AG10803 (cell line): ENCODE measurements at places on chromosomes 13 and 19.

GRCh38 chr13:36146511-36147269 lies 15.5 kb upstream of the DCLK1 start:
- no peak for DNase-seq

- no peak for DNase-seq
Measured at GRCh38 chr19:14430712-14431111, 2.4 kb upstream of the PKN1 start.

DNA sequence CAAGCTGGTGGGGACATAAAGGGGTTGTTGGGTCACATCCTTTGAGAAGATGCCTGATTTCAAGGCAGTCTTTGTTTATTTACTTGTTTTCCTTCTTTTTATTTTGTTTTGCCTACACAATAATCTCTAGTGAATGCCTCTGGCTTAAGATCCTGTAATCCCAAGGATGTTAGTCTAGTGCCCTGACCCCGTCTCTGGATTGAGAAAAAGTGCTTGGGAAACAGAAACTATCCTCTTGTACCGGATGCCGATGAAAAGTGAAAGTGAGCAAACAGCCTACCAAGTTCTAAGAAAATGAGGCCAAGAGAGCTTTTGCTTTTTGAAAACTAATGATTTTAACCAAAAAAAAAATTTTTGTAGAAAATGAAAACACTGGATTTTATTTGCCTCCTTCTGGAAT lies 42.1 kb upstream of the C1QTNF9 start:
- DNase-seq, result peak; percentile 52

- DNase-seq, result peak; percentile 31
Measured at GRCh38 chr13:42880056-42880605, 98.7 kb downstream of the FAM216B start.

DNA sequence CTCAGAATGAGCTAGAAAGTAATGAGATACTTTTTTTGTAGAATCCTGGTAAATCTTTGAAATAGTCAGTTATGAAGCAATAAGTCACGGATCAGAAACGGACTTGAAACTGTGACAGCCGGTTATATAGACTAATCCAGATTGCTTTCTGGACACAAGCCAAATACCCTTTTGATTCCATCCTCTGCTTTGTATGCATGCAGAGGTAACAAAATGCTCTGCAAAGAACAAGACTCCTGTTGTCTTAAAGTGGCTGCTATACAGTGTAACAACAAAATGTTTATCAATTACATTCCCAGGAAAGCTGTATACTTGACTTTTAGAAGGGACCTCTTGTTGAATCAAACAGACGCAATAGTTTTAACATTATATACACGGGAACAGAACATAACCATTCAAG lies 66.5 kb upstream of the STARD13 start:
- DNase-seq, result no peak

DNA sequence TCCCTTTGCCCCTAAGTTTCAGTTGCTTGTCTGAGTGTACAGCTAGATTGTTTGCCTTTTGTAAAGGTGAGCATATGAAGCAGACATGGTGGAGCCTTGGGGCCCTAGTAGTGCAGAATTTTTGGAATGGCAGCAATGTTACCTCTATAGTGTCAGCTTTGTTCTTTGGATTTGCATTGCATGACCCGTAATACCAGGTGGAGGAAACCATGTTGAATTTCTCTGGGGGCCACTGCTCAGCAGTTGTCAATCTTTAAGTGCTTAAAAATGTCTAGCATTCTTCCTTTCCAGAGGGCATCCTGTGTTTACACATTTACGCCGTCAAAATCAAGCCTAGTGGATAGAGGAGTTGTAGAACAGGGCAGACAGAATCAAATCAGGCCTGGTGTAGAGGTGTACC lies 303.3 kb downstream of the ATP8A2 start:
- no peak for DNase-seq

- no peak for DNase-seq
Measured at GRCh38 chr13:33696530-33696929, 121.4 kb upstream of the RFC3 start.

DNA sequence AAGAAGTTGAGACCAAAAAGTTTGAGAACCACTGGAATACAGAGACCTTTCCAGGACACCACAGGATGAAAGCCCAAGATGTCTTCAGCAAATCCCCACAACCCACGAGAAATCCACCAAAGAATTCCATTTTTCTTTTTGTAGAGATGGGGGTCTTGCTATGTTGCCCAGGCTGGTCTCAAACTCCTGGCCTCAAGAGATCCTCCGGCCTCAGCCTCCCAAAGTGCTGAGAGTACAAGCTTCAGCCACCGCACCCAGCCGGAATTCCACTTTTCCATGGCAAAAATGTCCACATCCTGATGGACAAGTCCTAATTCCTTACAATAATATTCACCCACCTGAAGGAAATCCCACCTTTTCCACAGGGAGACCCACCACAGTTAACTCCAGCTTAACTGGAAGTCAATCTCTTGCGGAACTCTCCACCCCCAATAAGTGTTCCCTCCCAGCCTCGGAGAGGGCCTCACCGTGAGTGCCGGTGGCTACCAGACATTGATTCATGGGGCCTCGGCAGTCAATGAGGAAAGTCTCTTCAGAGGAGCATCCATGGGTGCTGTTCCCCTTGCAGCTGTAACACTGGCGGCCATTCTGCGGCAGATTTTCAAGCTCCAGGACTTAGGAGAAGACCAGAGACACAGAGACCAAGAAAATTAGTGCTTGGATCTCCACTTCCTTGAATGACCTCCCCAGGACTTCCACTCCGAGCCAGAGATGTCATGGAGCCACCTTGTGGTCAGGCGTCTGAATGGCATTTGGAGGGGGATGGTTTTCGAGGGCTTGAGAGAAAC lies 12.3 kb upstream of the CADM4 start:
- peak; percentile 58 for DNase-seq

DNA sequence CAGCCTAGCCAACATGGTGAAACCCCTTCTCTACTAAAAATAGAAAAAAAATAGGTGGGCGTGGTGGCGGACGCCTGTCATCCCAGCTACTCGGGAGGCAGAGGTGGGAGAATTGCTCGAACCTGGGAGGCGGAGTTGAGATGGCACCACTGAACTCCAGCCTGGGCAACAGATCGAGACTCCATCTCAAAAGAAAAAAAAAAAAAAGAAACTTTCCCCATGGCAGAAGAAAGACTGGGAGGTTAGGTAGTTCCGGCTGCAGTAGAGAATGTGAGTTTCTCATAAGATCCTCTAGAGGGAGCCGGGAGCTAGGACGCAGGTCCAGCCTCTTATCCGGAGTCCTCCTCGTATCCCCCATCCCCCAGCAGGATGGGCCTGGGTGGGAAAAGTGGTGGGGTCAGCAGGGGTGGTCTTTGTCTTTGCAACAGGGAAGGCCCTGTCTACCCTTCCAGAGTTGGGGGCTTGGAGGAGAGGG lies 13.2 kb upstream of the CREB3L3 start:
- DNase-seq, result peak; percentile 69

- DNase-seq, result no peak
Measured at GRCh38 chr13:72379581-72379980, 347.8 kb downstream of the MZT1 start.

- peak; percentile 72 for DNase-seq
Measured at GRCh38 chr13:52695856-52696255, 43.2 kb downstream of the SUGT1 start.

DNA sequence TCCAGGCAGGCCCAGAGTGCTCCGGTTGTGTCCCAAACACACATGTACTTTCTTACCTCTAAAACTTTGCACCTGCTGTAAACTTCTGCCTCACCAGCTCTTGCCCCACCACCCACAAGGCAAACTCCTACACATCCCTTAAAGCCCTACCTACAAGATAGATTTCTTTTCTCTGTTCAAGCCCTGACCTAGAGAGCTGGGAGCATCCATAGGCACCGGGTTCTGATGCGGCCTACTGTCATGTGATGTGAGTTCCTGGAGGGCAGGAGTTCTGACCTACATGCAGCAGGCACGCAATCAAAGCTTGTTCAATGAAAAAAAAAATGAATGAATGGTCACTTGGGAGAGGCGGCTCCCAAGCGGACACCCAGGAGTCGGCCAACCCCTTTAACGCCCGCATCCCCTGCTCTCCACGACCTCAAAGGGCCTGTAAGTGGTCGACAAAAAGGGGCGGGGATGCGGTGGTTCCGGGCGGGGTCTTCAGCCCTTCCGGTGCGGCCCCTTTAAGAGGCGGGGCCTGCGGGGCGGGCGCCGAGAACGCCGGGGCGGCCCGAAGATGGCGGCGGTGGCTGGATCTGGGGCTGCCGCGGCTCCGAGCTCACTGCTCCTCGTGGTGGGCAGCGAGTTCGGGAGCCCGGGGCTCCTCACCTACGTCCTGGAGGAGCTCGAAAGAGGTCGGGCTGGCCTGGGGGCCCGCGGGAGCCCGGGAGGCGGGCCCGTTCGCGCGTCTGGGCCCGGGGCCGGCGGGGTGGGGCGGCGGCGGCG lies at the start of gene MAP1S:
TSS of gene MAP1S (plus strand) at position 534 of the 765 bp plus-strand sequence. CDS start at position 557, 23 bp downstream.
- DNase-seq, result peak; percentile 38

- no peak for DNase-seq
Measured at GRCh38 chr19:55611300-55611982, 6.0 kb downstream of the ZNF865 start.

- DNase-seq, result no peak
Measured at GRCh38 chr19:31543456-31543855, 194.2 kb upstream of the TSHZ3 start.

GRCh38 chr19:47106821-47107201 lies 6.8 kb downstream of the ZC3H4 start:
- DNase-seq, result peak; percentile 49

GRCh38 chr19:47531640-47532387 lies 17.0 kb upstream of the NAPA start:
- DNase-seq, result no peak

GRCh38 chr13:61873717-61874116 lies 458.1 kb upstream of the PCDH20 start:
- DNase-seq, result no peak

DNA sequence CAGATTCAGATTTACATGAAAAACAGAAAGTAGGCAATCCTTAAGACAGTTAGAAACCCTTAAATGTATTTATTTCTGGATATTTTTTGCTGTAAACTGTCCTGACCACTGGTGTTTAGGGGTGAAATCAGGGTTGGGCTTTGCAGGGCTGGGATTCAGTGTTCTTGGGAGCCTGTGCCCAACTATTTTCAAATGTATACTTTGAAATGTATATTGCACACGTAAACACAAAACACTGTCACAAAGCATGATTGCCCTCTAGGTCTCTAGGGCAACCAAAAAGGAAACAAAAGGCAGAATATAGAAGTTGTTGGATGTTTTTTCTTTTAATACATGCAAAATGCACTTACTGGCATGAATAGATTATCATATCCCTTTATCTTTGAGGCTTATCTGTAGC lies 1185.4 kb downstream of the DIAPH3 start:
- DNase-seq, result no peak

DNA sequence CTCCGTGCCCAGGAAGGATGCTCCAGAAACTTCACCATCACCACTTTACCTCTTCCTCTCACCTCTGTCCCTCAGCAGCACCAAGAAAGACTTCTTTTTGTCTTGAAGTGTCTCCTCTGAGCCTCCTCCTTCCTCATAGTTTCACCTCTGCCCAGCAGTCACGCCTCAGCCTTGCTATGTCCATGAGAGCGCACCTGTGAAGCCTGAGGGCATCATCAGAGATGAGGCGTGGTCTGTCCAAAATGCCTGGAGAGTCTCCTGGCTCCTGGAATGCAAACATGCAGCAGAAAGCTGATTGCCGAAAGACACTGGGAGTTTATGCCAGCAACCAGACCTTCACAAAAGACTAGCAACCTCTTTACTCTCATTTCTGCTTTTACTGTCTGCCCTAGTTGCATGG lies 336.6 kb downstream of the TEX29 start:
- no peak for DNase-seq

- no peak for DNase-seq
Measured at GRCh38 chr13:95822303-95822702, 145.4 kb downstream of the DNAJC3 start.

GRCh38 chr19:12773571-12773970 lies 1.8 kb downstream of the HOOK2 start:
- DNase-seq, result peak; percentile 71

DNA sequence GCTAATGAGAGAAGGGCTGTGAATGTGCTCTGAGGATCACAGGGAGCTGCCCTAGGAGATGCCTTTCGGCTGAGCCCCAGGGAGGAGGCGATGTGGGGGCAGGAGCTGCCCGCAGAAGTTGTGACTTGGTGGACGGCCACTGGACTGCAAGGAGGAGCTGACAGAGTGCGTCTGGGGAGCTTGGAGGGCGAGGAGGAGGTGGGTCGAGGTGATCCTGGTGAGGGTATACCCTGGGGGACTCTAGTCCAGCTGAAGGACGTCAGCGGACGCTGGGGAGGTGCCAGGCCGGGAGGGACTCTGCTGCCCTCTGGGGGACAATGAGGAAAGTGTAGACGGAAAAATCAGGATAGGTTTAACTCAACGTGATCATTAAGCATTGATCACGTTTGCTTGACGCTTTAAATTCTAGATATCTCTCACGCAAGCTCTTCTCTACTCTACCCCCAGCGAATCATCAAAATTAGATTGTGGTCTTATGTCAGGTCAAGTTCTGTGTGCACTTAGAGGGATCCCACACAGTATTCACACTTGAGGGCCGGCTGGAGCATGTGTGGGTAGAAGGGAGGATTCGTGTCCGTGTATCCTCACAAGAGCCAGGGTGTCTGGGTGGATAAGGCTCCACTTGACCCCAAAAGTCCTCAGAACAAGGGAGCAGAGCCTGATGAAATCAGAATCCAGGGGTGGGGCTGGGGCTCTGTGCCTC lies 3.3 kb upstream of the CEACAM7 start:
- DNase-seq, result no peak

DNA sequence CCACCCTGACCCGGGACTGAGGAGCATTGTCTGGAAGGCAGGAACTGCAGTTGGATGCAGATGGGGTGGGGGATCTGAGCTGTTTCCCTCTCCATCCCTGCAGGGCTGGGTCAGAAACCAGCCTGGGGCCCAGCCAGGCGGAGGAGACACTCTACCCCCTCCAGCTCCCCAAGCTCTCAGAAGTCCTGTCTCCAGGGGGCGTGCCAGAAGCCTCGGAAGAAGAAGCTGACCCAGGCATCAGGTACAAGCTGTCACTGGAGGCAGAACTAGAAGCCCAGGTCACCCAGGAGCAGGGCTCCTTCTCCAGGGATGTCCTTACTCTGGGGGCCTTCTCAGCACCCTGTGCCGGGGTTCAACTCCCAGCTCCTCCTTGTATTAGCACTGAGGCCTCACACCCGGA lies 15.5 kb downstream of the SIX5 start:
- no peak for DNase-seq

- no peak for DNase-seq
Measured at GRCh38 chr19:17711851-17712250, 7.4 kb upstream of the MAP1S start.

DNA sequence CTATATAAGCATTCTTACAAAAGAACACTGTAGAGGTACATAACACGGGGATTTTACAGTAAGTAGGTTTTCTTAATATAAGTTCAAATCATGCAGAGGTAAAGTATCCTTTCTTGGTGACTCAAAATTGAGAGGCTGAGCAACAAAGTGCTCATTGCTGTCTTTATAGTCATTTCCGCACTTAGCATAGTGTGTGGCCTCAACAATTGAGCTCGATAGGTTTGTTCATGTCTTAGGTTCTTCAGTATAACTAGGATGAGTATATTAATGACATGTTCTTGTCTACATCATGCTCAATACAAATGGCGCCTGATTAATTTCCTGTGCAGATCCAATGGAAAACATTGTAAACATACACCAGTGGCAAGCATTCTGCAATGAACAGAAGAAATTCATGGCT lies 1.4 kb downstream of the WDFY2 start:
- DNase-seq, result peak; percentile 52
